Substantia nigra (tissue), 51 donors: ENCODE measurements at places on chromosomes 13 and 19.
A peak's percentile ranks its signal among the peaks of the same experiment; 100 is the strongest.

DNA sequence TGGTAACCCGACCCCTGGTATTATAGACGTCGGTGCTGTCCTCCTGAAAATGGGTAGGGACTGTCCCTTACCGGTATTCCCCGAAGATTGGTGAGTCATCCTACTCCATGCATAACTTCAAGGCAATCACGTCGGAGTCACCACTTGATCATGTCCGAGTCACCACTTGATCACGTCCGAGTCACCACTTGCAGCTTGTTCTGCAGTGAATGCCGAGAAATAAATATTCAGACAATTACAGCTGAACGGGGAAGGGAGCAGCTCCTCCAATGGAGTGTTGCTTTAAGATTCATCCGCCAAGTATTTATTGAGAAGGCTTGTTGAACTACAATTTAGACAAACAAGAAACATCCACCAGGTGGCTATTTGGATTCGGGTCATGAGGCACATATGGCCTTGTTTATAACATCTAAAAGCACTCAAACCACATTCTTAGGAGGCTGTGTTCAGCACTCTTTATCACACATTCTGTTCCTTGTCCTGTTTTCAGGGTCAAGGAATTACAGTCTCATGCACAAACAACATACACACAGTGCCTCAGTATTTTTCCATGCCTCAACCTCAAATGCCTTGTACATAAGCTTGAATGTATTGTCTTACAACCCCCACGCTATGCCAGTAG is 43.1 kb downstream of the ZNF726 start:
- DNase-seq: no peak

DNA sequence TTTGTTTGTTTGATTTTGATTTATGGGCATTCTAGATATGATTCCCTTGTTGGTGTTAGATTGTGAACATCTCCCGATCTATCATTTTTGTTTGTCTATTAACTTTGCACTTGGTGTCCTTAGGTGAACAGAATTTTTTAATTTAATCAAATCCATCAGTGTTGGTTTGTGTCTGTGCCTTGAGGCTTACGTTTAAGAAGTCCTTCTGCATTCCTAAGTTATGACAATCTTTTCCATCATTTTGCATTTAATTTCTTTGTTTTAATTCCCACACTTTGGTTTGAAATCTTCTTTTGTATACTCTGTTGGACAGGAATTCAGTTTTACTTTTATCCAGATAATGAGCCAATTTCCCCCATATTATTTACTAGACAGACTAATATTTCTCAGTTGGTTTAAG is 421.7 kb downstream of the HS6ST3 start:
- DNase-seq: no peak

GRCh38 chr13:73070451-73071098 is 11.8 kb downstream of the KLF5 start:
- DNase-seq: no peak

GRCh38 chr13:32910530-32910929 is 105.7 kb upstream of the KL start:
- DNase-seq: no peak

DNA sequence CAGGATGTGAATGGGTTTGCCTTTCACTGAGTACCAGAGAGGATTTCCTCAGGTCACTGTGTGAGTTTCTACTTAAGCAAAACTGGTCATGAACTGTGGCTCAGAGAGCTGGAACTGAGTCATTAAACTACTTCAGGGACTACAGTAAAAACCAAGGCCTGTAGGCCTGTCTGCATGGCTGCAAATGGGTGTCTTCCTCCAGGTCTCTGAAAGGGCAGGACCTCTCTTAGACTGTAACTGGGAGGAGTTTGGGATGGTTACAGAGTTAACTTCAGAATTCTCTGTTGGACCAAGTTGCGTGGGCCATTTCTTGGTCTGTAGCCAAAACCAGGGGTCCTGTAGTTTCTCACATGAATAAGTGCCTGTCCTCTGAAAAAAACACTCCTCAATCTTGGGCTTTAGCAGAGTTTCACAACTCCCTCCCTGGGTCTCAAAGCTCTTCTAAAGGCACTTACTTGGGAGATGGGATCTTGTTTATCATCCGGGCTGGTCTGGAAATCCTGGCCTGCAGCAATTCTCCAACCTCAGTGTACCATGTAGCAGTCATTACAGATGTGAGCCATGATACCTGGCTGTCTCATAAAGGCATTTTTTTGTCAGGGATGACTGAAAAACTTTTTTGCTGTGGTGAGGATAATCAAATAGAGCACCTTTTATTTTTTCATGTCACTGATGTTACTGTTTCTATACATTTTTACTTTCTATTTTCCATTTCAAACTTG is 19.7 kb downstream of the ZNF714 start:
- DNase-seq: no peak

- peak; percentile 16 for DNase-seq
Measured at GRCh38 chr13:36432106-36432544, at the start of gene CCNA1. Gene CCNA1, plus strand, starts transcription at chr13:36432495. Its CDS starts 562 bp downstream, at chr13:36433057.

DNA sequence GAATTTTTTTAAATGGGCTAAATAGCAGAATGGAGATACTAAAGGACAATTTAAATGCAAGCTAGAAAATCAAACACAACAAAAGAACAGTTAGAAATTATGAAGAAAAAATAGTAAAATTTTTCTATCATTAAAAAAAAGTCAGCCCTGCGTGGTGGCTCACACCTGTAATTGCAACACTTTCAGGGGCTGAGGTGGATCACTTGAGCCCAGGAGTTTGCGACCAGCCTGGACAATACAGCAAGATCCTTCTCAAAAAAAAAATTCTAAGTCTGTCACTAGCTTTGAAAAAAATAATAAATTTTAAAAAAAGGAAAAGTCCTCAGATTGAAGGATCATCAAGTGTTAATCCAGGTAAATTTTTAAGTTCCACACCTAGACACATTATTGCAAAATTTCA is 7.7 kb downstream of the TUBGCP3 start:
- DNase-seq: no peak

DNA sequence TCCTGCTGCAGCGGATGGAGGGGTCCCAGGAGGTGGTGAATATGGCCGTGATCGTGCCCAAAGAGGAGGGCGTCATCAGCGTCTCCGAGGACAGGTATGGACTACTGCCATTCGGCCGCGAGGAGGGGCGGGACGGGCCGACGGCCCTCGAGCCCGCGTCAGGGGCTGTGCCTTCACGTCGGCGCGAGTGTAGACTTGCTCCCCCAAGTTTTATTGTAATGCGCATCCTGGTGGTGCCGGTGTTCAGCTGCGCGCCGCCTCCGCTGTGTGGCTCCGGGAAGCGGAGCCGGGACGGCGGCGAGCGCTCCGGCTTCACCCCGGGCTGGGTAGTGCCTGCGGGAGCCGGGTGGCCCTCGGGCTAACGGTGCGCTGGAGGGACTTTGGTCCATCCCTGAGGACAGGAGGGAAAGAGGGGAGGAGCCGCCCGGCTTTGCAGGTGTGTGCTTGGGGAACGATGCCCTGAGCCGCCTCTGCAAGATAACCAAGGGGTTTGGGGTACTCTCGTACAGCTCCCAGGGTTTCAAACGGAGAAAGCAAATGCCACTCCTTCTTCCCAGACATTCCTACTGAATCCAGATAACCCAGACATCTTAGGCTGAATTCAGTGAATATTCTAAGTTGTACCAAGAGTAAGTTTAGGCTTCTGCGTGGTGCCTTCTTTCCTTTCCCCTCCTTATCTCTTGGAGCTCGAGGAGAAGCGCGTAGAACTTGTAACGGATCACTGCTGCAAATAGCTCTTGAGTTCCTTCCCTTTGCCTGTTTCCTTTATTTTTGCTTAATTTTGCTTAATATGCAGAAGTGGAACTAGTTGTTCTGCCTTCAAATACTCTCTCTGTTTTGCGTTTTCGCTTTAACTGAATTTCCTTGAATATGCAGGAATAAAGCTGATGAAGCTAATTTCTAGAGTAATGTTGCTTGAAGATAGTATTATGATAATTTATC is 740 bp downstream of the WDFY2 start:
- DNase-seq: no peak

- DNase-seq: no peak
Measured at GRCh38 chr19:49953416-49953815, 7.6 kb downstream of the SIGLEC11 start.

DNA sequence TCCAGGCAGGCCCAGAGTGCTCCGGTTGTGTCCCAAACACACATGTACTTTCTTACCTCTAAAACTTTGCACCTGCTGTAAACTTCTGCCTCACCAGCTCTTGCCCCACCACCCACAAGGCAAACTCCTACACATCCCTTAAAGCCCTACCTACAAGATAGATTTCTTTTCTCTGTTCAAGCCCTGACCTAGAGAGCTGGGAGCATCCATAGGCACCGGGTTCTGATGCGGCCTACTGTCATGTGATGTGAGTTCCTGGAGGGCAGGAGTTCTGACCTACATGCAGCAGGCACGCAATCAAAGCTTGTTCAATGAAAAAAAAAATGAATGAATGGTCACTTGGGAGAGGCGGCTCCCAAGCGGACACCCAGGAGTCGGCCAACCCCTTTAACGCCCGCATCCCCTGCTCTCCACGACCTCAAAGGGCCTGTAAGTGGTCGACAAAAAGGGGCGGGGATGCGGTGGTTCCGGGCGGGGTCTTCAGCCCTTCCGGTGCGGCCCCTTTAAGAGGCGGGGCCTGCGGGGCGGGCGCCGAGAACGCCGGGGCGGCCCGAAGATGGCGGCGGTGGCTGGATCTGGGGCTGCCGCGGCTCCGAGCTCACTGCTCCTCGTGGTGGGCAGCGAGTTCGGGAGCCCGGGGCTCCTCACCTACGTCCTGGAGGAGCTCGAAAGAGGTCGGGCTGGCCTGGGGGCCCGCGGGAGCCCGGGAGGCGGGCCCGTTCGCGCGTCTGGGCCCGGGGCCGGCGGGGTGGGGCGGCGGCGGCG is at the start of gene MAP1S:
MAP1S (plus strand) TSS at position 534 of the 765 bp plus-strand sequence; CDS start at position 557, 23 bp downstream.
- DNase-seq: no peak

GRCh38 chr13:41274881-41275280 is 11.5 kb upstream of the MTRF1 start:
- DNase-seq: no peak

DNA sequence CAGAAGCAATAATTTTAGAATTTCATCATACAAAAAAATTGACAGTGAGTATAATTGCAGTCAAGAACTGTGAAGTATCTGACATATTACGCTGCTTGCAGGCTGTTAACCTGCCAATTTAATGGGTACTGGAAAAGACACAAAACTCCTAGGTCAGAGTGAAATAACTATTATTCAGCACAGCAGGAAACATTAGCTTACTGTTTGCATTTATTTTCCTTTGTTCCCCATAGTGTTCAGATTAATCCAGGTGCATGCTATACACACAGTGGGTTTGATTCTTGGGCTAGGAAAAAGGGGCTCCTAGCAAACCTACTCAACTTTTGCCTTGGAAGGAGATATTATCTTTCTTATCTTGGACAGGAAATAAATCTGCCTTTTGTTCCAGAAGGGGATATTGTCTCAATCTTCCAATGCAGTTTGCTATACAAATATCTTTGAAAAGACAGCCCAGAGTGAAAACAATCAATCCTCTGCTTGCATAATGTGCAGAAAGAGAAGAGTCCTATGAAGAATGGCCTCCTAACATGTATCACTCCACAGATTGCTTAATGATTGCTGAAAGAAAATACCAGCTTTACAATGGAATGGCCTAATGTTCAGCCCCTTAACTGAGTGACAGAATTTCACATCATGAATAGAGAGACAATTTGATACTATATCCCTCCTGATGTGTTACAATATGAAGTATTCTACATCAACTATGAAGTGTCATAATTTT is 443.4 kb downstream of the TBC1D4 start:
- no peak for DNase-seq

DNA sequence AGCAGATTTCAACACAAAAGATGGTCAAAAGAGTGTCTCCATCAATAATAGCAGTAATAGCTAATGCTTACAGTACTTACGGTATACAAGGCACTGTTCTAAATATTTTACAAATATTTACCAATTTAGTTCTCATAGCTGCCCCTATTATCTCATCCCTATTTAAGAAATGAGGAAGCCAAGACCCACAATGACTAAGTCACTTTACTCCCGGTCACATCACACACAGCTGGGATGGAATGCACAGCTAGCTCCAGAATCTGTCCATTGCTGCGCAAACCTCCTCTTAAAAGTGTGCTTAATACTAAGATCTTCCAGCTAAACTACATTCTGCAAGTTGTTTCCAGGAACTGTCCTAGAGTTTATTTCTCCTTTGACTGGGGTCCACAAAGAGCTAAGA is 63.4 kb downstream of the RAP2A start:
- DNase-seq: no peak

DNA sequence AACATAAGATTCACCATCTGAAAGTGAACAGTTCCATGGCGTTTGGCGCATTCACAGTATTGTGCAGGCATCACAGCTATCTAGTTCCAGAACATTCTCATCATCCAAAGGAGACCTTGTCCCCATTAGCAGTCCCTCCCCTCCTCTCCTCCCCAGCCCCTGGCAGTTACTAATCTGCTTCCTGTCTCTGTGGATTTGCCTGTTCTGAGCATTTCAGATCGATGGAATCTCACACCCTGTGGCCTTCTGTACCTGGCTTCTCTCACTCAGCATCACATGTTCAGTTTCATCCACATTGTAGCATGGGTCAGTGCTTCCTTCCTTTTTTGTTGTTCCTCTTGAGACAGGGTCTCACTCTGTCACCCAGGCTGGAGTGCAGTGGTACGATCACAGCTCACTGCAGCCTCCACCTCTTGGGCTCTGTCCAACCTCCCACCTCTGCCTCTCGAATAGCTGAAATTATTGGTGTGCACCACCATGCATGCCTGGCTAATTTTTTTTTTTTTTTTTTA is 34.6 kb downstream of the CRTC1 start:
- DNase-seq: no peak

- no peak for DNase-seq
Measured at GRCh38 chr19:49971991-49972411, 11.0 kb upstream of the SIGLEC11 start.

- DNase-seq: no peak
Measured at GRCh38 chr13:32589471-32589870, 3.2 kb downstream of the PDS5B start.

GRCh38 chr19:11458236-11458900 is 22.5 kb downstream of the ELAVL3 start:
- DNase-seq: no peak

DNA sequence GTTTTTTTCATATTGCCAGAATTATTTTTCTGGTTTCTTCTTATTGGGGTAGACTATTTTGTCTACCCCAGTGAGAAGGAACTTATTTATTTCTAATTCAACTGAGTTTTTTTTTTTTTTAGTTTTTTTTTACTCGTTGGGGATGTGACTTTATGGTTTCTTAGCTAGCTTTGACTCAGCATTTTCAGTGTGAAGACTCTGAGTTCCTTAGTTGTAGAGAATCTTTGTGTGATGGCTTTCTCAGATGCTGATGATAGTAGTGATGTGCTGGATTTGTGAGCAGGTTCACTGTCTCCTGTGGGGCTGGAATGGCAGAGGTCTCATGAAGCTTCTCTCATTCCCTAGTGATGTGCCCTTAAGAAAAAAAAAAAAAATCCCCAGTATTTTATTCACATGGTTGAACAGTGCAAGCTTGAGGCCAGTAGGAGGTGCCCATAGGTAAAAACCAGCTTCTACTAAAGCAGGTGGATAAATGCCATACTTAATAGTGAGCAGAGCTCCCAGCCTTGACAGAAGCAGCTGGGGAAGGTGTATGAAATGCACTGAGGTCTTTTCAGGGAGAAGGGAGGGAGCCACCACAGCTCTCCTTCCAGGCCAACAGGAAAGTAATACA is 106.2 kb upstream of the KLF5 start:
- no peak for DNase-seq
